ENCODE measurements at places on chromosomes 5 and 9.

DNA sequence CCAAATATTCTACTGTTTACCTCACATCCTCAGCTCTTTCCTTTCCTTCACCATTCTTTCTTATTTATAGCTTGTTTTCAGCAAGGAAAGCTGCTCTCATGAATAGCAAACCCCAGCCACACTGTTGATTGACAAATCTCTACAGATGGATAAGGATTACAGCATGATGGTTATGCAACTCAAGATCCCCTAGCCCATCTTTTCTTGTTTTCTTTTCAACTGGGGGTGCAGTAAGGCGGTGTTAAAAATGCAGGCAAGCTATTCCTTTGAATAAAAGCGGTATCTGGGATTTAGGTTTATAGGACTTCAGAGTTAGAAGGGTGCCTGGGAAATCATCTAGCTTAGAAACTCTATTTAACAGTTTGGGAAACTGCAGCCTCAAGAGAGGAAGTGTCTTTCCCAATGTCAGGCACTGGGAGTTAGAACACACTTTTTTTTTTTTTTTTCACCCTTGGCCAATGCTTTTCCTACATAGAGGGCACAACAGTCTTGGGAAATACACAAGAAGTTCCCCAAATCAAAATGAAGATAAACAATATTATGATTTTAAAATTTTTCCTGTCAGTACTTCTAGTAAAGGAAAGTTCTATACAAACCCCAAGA, 2.6 kb downstream of the SPARC start:
- peak; percentile 55 for DNase-seq

DNA sequence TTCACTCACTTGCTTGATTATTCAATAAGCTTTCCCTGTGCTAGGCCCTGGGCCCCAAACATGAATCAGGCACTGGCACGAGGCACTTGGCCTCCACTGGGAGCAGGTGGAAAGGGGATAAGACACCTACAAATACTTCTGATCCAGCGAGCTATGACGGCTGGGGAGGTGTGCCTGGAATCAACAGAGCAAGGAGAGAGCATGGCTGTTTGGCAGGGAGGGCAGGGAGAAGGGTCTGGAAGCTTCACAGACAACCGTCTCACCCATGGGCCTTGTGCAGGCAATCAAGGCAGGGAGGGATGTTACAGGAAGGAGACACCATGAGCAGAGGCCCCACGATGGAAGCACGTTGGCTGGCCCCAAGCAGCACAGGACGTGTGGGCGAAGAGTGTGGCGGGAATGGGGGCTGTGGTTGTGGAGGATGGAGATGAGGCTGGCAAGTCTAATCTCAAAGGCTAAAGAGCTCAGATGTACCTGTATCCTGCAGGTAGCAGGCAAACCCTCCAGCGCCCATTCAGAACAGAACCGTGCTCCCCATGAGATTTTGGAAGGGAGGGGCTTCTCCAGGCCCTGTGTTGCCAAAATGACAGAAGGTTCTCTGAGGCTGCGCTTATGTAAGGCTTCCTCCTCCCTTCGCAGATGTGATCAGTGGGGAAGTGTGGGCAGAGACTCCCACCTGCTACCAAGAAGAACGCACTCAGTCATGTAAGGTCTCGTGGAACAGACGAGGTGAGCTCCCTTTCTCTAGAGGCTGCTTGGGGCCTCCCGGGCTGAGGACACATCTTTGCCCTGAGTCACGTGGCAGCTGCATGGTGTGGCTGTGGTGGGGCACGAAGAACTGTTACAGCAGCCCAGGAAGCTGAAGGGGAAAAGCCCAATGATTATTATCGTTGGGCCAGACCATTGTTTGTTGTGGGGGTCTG, 189.7 kb downstream of the DAB2IP start:
- no peak for DNase-seq

GRCh38 chr5:163506726-163507125, 1.3 kb downstream of the MAT2B start:
- DNase-seq: peak; percentile 21

DNA sequence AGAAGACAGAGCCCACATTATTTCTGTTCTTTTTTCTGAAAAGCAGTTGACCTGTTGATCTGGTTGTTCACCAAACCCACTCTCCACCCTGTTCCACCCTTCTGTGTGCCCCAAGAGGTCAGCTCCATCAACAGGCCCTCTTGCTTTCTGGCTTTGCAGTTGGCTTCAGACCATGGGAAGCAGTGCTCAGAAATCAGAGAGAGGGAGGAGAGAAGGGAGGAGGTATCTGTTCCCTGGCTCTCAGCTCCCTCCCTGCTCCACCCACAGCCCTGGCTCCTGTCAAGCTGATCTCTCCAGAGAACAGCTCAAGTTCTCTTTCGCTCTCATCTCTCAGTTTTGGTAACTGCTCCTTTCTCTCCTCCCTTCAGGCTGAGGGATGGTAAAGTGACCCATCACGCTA, 144.2 kb upstream of the RAI14 start:
- DNase-seq: no peak

DNA sequence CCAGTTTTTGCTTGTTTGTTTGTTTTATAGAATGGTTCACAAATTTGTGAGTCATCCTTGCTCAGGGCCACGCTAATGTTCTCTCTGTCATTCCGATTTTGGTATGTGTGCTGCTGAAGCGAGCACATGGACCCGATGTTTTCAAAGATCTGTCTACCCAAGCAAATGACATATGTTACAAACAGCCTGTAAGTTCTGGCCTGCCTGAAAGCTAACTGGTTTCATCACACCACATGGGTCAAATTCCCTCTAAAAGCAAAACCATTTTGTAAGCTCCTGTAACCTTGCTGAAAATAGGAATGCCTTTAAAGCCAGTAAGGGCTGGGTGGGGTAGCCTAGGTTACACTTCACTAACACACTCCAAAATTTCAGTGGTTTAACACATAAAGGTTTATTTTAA, 25.4 kb downstream of the DMRT3 start:
- no peak for DNase-seq

GRCh38 chr9:35749515-35750255, 598 bp downstream of the RGP1 start:
- no peak for DNase-seq
